ENCODE measurements at places on chromosomes 12 and 14.

DNA sequence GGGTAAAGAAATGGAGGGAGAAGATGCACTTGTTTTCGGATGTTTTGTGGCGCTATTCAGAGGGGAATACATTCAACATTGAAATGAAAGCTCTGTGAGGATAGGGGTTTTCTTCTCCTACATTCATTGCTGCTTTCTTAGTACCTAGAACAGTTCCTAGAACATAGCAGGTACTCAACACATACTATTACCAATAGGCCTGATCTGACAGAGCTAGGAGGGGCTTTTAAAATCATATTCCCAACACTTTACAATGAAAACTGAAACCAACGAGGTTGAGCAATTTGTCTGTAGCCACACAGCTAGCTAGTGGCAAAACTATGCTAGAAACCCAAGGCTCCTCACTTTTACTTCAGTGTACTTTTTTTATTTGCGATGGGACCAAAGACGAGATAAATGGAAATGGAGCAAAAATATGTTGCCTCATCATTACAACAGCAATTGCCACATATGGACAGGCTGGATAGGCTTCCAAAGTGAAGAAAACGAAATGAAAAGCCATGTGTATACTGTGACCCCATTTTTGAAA is 23.1 kb upstream of the IL22 start:
- no peak for DNase-seq

GRCh38 chr14:105412771-105413543 is 6.7 kb upstream of the MTA1 start:
- no peak for DNase-seq

- DNase-seq: no peak
These were observed 51.0 kb downstream of the FZD10 start for GRCh38 chr12:130213249-130213648.

- peak; percentile 68 for DNase-seq
These were observed 22.3 kb upstream of the P2RX7 start for GRCh38 chr12:121110211-121110940.

DNA sequence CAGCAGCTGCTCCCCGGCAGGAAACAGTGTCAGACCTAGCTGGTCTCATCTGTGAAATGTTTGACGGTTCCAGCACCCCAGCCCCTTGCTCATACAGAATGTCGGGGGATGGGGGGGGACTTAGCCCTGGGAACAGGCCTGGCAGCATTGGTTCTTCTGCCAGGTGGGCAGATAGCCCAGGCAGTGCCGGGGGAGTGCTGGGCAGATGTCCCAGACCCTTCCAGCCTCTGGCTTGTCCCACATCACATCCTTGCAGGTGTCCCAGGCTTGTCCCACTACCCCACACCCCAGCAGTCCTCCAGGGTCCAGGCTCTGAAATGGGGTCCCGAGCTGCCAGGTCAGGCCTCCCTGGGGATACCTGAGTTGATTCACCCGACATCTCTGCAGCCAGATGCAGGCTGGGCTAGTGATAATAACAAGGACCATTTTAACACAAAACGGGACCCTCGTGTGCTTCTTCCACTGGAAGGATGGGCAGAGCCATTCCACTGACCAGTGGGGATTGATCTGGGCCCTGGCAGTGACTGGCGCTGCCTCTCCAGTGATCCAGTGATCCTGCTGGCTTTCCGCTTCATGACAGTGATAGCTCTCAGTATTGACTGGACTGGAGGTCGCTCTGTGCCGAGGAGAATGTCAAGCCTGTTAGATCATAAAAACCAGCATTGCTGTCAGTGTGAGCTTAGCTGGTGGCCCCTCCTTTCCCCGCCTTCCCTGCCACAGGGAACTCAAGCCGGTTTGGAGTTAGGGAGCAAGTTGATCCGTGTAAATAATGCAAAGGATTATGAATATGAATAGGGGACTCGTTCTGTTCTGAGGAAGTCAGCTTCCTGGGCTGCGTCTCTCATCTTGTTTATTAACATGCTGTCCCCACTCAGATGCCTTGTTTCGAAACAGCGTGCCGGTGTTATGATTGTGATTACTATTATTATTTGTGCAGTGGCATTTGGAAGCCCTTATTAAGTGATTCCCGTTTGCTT is 180.6 kb downstream of the AACS start:
- DNase-seq: no peak

- no peak for DNase-seq
These were observed 26.5 kb downstream of the PRPF40B start for GRCh38 chr12:49649892-49650291.

GRCh38 chr14:74089251-74090020 is 4.7 kb downstream of the LIN52 start:
- DNase-seq: no peak

DNA sequence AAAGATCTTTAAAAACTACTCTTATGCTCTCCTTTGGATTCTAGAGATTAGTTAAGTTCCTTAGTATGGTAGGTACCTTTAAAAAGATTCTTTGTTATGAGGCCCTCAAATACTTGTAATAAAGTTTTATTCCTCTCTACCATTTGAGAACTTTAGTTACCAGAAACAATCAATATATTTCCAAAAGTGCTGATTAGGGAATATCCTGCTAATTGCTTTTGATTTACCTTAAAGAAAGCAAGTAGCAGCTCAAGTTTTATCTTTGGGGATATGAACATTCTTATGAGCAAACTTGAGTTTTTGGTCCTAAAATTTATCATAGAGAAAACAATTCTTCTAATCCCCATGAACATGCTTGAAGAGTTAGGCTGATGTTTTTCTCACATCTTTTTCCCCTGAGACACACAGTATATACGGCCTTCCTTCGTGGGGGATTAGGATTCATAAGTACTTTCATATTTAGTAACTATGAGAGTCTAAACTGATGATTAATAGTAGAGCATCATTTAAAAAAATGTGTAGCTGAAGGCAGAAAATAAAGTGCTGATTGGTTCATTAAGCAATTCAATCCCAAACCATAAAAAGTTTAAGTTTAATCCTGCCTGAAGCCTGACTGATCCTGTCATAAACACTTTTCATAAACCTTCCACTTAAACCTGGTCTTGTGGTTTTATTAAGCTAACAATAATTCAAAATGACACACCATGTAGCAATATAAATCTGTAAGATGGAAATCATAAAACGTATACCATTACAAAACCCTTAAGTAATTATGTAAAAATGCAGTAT is 380.5 kb upstream of the FBXO33 start:
- peak; percentile 22 for DNase-seq

DNA sequence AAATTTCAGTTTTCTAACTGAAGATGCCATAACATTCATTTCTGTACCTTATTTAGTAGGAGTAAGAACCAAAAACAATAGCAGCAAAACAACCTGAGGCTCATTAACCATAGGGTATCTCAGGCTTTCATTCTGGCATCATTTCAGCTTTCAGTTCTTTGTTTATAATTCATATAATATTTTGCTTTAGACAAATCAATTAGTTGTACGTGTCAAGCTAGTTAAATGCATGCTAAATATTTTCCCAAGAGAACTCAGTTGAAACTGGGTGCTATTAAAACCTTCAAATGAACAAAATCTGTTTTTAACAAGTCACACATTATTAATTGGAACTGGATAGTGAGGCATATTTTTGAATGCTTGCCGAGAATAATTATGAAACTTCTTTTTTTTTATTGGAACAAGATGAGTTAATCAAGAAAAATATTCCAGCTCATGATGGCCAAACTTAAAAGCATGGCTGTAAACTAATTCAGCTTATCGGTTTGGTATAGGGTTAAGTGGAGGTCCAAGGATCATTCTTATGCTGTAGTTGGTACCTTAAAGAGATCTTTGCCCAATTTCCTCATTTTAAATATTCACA is 442.7 kb downstream of the BTG1 start:
- no peak for DNase-seq

- DNase-seq: peak; percentile 82
These were observed 7.6 kb upstream of the AEBP2 start for GRCh38 chr12:19431407-19432308.

Measured in fibroblast of skin of scalp (primary cell).